ENCODE measurements at places on chromosomes 2 and 18.
A peak's percentile ranks its signal among the peaks of the same experiment; 100 is the strongest.

GRCh38 chr2:85741833-85742455 lies 11.8 kb upstream of the ATOH8 start:
- peak; percentile 82 for DNase-seq

GRCh38 chr18:48563027-48563426 lies 24.2 kb downstream of the CTIF start:
- peak; percentile 92 for DNase-seq

DNA sequence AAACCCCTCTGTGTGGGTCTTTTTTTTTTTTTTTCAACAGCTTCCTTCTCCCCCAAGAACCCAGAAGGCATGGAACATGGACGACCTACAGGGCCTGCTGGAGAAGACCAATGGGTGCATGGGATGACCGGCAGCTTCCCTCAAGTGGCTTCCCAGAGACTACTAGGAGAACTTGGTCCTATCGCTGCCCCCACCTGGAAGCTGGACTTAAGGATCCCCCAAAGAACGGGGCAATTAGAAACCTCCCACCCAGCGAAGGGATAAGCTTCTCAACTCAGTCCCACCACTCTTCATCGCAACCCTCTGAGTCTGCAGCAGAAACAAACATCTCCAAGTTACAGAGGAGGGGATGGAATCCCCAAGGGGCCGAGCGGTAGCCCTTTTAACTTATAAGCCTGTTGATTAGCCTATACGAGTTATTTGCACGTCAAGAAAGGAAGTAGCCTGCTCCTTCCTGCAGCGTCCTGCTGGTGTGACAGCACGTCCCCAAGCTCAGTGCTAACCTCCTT lies 1.4 kb downstream of the ACTR1B start:
- no peak for DNase-seq

DNA sequence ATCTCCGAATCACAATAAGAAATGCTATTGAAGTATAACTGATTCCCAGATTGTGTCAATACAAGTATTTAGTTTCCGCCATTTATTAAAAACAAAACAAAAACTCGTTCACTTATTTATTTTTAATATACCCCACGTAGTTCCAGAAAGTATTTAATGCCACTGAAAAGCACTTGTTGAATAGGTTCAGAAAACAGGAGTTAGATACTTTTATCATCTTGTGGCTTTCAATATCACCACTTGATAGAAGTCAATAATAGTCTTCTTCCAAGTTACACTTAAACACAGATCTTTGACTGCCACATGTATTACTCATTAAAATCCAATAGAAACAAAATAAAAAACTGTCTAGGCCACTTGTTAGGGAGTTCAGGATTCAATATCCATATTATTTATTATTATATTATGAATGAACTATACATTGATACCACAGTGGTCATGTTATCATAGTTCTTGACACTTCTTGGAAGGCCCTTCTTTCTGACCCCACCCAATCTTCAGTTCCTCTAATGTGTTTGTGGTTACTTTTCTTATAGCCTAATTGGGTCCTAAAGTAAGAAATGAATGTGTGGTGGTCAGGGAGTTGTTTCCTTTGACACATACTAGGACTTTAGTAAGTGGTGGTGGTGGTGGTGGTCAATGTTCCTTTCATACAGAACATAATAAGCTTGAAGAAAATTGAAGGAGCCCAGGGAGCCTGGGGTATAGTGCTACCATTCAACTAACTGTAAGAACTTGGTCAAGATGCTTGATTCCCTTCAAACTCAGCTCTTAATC lies 221.3 kb upstream of the ITGA4 start:
- DNase-seq, result no peak

GRCh38 chr2:141506135-141506534 lies 624.7 kb downstream of the LRP1B start:
- DNase-seq, result no peak

GRCh38 chr18:56945171-56946083 lies 201.5 kb upstream of the BOD1L2 start:
- DNase-seq, result no peak

GRCh38 chr2:127637725-127638252 lies 8.2 kb upstream of the GPR17 start:
- peak; percentile 97 for DNase-seq

DNA sequence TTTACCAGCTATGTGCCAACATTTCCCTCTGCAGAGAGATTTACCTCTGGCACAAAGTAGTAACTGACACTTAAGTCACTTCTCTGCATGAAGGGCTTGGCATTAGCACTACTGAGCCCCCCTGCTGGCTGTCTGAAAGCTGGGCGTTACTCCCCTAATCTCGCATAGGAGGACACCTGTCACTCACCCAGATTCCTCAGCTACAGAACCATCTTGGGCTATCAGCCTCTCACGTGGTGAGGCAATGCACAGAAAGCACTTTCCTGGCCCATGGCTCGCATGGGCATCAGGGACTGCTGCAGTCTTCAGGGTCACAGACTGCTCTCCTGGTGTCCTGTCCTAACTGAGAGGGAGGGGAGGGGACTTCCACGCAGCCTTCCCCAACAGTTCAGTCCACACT lies 12.0 kb downstream of the SERPINE2 start:
- no peak for DNase-seq

- DNase-seq, result peak; percentile 40
These were observed 104.1 kb downstream of the CHN1 start for GRCh38 chr2:174901075-174901474.

- no peak for DNase-seq
These were observed 3.6 kb downstream of the HOXD11 start for GRCh38 chr2:176110415-176111308.

- DNase-seq, result peak; percentile 64
These were observed 404.9 kb downstream of the CPS1 start for GRCh38 chr2:210961249-210961648.

GRCh38 chr2:5520463-5520972 lies 171.7 kb upstream of the SOX11 start:
- no peak for DNase-seq

DNA sequence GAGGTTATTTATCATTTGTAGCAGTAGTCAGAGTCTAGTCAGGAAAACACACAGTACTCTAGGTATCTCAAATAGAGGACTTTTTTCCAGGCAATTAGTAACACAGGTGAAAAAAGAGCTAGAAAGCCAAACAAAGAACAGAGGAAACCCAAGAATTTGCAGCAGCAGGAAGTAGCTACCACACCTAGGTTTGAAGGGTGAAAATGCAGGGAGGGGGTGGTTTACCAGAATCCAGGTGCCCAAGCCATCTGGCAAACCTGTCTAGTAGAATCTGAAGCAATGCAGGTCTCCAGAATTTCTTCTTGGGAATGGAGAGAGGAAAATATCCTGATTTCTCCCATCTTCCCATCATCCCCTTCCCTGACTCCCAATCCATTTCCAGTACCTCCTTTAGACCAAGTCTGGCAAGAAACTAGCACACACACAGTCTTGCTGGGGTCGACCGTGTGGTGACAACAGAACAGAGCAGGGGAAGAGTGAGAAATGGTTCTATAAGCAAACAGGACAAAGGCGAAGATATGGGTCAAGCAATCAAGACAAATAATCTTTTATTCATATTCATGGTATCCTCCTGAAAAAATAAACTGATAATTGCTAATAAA lies 231.9 kb upstream of the MMADHC start:
- no peak for DNase-seq

DNA sequence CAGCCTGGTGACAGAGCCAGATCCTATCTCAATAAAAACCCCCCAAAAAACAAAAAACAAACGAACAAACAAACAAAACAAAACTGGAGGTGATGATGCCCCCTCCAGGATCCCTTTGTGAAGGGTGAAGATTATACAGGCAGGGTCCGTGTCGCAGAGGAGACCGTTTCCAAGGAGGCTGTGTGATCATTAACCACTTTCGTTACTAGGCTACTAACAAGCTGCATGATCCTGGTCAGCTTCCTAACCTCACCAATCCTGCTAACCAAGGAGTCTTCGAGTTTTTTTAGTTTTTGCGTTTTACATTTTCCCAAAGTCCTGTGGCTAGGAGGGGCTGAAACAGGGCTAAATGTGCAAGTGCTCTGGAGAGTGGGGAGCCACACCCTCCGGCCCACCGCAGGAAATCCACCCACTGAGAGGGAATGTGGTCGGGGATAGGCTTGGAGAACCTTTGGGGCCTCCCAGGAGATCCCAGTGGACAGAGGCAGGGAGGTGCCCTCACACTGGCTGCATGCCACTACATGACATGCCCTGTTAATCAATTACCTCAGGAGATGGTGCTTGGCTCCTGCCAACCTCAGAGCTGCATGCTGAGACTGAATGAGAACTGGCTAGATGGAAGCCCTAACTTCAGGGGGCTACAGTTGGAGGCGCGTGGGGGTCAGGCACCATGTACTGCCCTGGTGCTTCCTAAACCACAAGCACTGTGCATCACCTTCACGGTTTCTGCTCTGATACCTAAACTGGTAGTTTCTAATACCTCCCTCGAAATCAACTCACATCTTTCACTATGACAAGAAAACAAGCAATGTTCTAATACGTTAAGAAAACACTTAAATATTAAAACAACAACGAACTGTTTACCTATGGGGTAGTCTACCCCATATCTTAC lies 67.5 kb upstream of the RGPD5 start:
- DNase-seq, result no peak

DNA sequence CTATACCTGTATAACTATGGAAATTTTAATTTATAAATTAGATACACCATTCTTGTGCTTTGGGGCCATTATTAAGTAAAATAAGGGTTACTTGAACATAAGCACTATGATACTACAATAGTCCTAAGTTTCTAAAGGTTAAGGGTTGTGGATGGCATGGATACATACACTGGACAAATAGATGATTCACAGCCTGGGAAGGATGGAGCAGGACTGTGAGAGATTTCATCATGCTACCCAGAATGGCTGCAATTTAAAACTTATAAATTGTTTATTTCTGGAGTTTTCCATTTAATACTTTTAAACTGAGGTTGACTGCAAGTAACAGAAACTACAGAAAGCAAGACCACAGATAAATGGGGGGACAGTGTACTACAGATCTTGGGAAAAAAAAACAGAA lies 295.8 kb upstream of the ZNF804A start:
- DNase-seq, result peak; percentile 32

- DNase-seq, result no peak
These were observed 30.4 kb upstream of the OTOS start for GRCh38 chr2:240170883-240171282.

DNA sequence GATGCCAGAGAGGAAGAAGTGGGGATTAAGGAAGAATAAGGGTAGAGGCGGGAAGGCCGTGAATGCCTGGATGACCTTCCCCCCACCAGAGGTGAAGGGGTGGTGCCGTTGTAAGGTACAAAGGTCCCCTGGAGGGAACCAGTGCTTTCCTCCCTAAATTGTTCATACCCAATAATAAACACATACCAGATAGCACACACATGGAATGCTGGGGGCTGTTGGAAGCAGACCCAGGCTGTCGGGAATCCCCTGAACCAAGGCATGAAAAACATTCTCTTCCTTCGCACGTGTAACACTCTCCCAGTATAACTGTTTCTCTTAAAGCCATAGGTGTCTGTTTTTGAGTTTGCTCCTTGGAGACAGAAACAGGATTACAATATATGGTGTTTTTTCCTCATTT lies 107.1 kb upstream of the CTAGE1 start:
- DNase-seq, result no peak

- DNase-seq, result peak; percentile 77
These were observed 78.9 kb downstream of the UXS1 start for GRCh38 chr2:106115250-106115649.

GRCh38 chr2:159613651-159614285 lies 2.6 kb downstream of the BAZ2B start:
- DNase-seq, result peak; percentile 68

DNA sequence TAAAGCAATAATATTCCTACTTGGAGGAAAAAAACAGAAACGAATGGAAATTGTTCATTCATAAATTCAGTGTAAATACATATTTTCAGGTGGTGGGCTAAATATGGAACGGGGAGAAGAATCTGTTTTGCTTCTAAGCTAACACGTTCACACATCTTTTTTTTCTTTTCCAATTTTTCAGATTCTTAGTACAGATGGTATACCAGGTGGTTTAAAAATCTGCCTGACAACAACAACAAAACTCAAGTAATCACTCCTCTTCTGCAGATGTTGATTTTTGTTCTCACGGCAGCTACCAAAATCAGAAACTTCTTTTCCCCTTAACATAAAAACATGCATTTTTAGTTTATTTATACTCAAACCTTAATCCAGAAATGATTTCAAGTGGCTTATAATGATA lies 164.8 kb upstream of the SYT4 start:
- DNase-seq, result no peak

GRCh38 chr18:73879766-73880165 lies 267.9 kb downstream of the FBXO15 start:
- DNase-seq, result peak; percentile 5

DNA sequence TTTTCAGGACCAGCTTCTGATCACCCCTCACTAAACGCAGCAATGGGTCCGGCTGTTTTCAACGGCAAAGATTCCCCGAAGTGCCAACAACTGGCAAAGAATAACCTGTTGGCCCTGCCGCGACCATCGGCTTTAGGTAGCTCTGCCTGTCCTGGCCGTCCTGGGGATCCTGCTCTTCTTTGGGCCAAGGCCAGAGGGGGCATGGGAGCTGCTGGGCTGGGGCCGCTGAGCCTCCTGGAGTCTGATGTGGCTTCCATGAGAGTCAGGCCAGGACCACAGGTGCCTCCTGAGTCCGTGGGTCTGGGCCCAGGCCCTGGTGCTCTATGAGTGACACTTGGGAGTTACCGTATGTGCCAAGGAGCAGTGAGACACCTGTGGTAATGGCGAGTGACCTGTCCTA lies 46.9 kb downstream of the GREB1 start:
- no peak for DNase-seq

Measured in ELR (cell line).